ENCODE measurements at places on chromosomes 6 and 20. TPM values are rescaled to one million over a fixed set of nuclear protein-coding genes. Genes with fewer than 3 reads are reported as not detected.

The PPP2R5D gene
- total RNA-seq = 34.6 TPM

The KCNK16 gene
- total RNA-seq = not detected

The BEND6 gene
- total RNA-seq = 1.5 TPM

The OXT gene
- total RNA-seq = 2.0 TPM

The PRSS35 gene
- 0.44 TPM for total RNA-seq

The FARS2 gene
- 11.4 TPM for total RNA-seq

The RNF8 gene
- 8.8 TPM for total RNA-seq

The PHACTR1 gene
- total RNA-seq = 5.4 TPM

The SLC22A16 gene
- total RNA-seq = 4.2 TPM

The TMEM63B gene
- 15.3 TPM for total RNA-seq

The CUTA gene
- total RNA-seq = 82.7 TPM

The RAB44 gene
- total RNA-seq = 0.82 TPM

The FOXC1 gene
- 8.8 TPM for total RNA-seq

The ARFGEF3 gene
- 1.0 TPM for total RNA-seq

The BANF2 gene
- not detected for total RNA-seq

The MLN gene
- not detected for total RNA-seq

The BMP5 gene
- 2.6 TPM for total RNA-seq

The CTCFL gene
- total RNA-seq = not detected

The LHFPL5 gene
- total RNA-seq = not detected

The PAK5 gene
- total RNA-seq = not detected

The SLC26A8 gene
- total RNA-seq = 0.33 TPM

The HRH3 gene
- total RNA-seq = not detected

The ADTRP gene
- total RNA-seq = 0.38 TPM

The SLC52A3 gene
- 0.33 TPM for total RNA-seq

The NECAB3 gene
- 38.6 TPM for total RNA-seq

The CGA gene
- not detected for total RNA-seq

The CCDC170 gene
- 8.8 TPM for total RNA-seq

The ECI2 gene
- 83.3 TPM for total RNA-seq

The CDKN1A gene
- 120 TPM for total RNA-seq

The PRPH2 gene
- total RNA-seq = 0.57 TPM

All from subcutaneous adipose tissue (tissue), 4 donors.